ENCODE measurements at places on chromosomes 6 and 20.

GRCh38 chr6:147806697-147807096, 298.2 kb downstream of the SAMD5 start:
- DNase-seq, result no peak

DNA sequence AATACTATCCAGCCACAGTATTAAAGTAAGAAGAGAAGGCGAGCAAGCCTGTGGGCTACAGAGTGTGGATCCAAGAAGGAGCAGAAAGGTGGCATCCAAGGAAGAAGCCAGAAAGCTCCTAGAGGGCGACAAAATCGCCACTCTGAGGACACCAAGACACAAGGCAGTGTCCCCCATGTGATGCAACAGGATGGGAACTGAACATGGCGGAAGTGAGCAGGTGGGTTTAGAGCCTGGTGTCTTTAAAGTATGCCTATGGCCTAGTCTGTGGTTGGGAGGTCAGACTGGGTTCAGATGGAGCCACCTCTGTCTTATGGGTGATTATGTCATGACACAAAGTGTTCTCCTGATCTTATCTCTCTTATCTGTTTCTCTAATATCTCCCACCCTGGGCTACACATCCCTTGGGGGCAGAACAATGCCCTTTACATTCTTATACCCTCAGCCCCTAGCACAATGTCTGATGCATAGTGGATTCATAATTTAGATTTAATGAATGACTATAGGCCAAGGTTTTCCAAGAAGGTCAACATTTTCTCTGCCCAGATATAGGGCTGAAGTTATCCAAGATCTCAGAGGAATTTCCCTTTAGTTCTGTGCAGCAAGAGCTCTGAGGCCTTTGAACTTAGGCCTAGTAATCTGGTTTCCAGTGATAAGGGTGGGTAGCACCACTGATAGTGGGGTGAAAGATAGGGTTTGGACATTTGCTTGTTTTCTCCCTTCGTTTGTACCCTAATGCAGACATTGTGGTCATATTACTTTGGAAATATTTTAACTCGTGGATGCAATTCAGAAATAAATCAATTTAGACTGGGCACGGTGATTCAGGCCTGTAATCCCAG, 167.3 kb upstream of the AKIRIN2 start:
- no peak for DNase-seq

DNA sequence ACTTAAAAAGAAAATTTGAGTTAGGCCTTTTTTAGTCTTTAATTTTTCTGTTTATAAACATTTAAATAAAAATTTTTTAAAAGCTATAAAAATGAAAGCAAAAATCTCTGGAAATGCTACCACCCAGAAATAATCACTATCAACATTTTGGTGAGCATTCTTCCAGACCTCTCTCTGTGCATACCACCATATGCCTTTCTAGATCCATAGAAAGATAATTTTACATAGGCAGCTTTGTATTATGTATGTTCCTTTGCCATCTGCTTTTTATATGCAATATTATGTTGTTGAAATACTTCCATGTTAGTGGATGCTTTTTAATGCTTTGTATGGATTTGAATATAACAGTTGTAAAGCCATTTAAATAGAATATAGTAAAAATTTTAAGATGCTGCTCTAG, 496.7 kb upstream of the HTR1E start:
- no peak for DNase-seq

DNA sequence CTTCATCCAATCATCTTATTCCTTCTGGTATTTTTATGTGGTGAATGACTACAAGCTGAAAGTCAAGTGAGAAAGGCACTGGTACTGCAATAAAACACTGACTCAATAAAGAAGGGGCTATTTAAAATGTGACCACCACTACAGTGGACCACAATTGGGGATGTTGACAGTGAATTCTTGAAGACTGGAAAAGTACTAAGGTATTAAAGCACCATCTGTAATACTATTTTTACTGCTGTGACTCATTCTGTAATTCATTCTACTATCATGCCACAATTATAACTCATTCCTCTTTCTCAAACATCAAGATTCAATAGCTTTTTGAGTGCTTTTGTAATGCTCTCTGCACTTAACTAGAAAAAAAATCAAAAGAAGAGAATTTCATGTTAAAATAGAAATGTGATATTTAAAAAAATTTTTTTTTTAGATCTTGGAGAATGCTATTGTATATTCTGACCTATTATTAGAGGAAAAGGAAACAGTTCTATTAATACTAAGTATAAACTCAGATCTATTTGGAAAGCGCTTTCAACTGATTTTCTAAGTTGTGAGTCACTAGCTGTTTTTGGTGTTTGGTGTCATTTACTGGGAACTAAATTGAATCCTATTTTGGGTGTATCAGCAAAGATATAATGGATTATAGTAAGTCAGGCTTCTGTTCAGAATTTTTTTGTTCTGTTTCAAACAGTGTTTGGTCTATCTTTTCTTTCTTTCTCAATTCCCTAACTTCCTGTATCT, 104.7 kb upstream of the TMEM170B start:
- no peak for DNase-seq

- DNase-seq, result peak; percentile 64
Measured at GRCh38 chr6:340991-341827, 48.9 kb downstream of the DUSP22 start.

- no peak for DNase-seq
Measured at GRCh38 chr6:44176130-44176761, 17.6 kb downstream of the CAPN11 start.

GRCh38 chr6:170208182-170208601, 82.7 kb downstream of the DLL1 start:
- no peak for DNase-seq

GRCh38 chr6:97059473-97059872, 134.9 kb downstream of the KLHL32 start:
- no peak for DNase-seq

- DNase-seq, result no peak
Measured at GRCh38 chr6:143054329-143054728, 6.4 kb upstream of the AIG1 start.

- no peak for DNase-seq
Measured at GRCh38 chr20:58613061-58613854, 37.8 kb upstream of the STX16 start.

DNA sequence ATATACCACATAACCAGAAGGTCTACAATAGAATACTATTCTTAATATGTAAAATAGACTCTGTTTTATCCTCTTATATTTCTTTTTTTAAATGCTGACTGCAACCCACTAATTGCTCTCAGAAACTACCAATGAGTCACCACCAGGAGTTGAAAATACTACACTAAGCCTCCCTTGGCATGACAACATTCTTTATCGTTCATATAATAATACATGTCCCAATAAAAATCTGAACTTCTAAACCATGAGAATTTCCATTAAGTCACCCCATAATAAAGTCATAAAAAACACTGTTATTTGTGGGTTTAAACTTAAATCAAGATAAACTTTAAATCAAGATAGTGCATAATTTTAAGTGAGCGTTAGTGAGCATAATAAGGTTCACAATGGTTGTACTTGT, 4.2 kb downstream of the HACE1 start:
- no peak for DNase-seq

DNA sequence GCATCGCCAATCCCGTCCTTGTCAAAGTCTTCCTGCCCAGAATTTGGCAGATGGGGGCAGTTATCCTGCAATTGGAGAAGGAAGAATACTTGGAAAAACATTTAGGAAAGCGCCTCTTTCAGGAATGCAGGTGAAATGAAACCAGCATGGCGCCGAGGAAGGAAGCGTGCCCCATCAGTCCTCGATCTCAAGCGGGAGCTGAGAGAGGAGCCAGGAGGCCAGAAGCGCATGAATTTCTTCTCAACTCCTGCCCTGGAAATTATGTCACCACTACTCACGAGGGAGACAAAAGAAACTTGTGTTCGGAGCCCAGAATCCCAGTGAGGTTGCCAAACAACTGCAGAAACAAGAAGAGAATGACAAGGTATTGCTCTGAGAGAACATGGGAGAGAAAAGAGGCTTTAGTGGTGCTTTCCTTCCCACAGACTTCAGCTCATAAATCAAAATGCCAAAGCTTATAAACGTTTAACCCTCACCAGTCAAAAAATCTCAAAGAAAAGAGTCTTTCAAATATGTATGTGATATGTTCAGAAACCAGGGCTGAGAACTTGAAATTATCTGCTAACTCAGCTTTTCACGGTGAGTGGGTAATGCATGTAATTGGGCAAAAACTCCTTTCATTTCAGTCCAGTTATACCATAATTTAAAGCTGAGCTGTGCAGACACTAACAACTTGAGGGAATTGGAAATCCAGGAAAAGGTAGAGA, 23.9 kb downstream of the THBS2 start:
- DNase-seq, result no peak

GRCh38 chr6:114945392-114945791, 602.6 kb upstream of the HS3ST5 start:
- no peak for DNase-seq

GRCh38 chr20:15364781-15365180, 1027.4 kb upstream of the FLRT3 start:
- no peak for DNase-seq

DNA sequence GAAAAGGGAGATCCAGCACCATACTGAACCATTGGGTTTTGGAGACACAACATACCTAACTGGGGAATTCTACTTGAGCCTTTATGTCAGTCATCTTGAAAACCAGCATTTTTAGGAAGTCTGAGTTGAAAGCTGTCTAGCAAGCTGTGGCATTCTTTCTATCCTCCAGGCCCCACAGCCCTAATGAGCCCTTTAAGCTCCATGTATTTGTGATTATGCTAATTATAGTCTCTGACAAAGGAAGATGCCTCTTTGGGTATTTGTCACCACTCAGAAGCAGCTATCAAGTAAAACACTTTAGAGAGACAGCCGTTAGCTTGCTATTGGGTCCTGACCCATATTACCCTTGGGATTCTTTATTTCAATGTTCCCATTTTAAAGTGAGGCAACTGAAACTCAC, 159.5 kb upstream of the MANEA start:
- no peak for DNase-seq

GRCh38 chr6:69279805-69280204, 517.0 kb downstream of the LMBRD1 start:
- no peak for DNase-seq

DNA sequence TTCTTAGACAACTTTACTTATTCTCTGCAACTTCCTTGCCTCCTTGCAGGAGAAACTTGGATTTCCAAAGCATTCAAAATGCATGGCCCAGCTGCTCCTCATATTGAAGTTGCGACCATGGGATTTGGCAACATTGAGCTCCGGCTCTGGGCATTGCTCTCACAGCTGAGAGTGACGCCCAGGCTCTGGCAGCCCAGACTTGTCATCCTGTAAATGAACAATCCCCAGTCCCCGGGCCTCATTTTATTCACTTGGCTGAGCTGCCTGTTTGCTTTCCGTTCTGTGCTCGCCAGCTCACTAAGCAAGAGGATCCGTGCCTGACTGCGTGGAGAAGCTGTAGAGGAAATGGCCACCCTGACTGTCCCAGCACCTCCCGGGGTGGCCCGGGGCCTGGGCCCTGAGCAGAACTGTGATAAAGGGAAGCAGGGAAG, 119.5 kb upstream of the CD93 start:
- no peak for DNase-seq

- no peak for DNase-seq
Measured at GRCh38 chr20:19943061-19943521, 74.1 kb upstream of the NAA20 start.

DNA sequence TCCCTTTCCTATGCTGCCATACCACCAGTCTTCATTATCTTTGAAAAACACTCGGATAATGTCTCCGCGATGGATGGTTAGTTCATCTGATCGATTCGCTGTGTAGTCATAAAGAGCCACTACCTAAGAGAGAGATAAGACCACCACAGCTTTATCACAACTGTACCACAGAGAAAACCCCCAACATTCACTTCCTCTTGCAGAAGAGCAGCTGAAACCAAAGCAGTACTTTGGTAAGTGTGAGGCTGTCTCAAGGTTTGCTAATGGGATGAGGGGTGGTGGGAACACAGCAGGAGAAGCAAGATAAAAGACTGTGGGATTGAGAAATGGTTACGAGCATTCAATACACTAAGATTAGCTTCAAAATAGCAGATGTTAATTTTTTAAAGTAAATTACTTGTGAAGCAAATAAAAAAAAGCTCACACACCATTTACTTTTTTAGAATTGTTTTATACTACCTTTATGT, 142.1 kb downstream of the MYB start:
- no peak for DNase-seq

- DNase-seq, result no peak
Measured at GRCh38 chr6:166546653-166547052, 39.8 kb downstream of the RAMACL start.

DNA sequence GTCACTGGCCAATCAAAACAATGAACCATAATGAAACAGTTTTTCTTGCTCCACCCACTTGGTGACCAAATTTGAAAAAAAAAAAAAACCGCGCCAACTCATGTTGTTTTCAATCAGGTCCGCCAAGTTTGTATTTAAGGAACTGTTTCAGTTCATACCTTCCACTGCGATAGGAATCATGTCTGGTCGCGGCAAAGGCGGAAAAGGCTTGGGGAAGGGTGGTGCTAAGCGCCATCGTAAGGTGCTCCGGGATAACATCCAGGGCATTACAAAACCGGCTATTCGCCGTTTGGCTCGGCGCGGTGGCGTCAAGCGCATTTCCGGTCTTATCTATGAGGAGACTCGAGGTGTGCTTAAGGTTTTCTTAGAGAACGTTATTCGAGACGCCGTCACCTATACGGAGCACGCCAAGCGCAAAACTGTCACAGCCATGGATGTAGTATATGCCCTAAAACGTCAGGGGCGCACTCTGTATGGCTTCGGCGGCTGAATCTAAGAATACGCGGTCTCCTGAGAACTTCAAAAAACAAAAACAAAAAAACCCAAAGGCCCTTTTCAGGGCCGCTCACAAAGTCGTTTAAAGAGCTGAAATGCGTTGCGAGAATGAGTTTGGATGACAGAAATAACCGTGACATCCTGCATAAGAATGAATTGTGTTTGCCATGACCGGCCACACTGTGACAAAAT, 16.7 kb downstream of the HFE start:
- peak; percentile 92 for DNase-seq

- no peak for DNase-seq
Measured at GRCh38 chr20:48906221-48906877, 15.2 kb upstream of the ARFGEF2 start.

DNA sequence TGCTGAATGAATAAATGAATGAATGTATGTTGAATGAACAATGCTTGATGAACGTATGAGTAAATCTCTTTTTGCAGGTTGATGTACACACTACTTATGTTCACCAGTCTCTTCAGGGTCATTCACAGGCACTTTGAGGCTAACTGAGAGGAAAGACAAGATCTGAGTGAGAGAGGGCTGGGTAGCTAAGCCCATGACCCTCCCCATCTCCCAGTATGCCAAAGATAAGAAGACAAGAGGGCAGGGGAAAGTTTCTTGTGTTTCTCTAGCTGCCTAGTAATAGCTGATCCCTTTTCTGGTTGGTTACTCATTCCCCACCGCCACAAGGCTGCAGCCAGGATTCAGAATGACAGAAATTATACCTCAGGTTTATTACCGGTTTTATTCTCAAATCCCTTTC, 90.7 kb downstream of the CEP57L1 start:
- DNase-seq, result no peak

DNA sequence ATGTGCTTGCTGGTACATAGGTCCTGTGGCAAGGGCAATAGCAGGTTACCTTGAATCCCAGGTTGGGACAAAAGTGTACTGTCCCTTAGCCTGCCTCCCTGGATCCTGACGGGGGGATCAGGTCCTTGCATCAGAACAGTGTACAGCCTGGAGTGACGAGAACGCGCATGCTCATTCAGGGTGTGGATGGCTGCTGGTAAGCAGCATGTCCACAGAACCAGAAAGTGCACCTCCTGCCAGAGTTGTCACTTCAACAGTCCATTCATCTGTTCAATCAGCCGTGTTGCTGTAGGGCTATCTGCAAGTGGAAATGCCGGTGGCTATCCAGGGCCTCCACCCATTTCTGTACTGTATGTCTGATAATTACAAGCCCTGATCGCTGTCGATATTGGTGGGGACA, 236.3 kb upstream of the SOX4 start:
- DNase-seq, result no peak

Data from memory B cell (primary cell).